ENCODE measurements at places on chromosomes 5 and 9.
A peak's percentile ranks its signal among the peaks of the same experiment; 100 is the strongest.

DNA sequence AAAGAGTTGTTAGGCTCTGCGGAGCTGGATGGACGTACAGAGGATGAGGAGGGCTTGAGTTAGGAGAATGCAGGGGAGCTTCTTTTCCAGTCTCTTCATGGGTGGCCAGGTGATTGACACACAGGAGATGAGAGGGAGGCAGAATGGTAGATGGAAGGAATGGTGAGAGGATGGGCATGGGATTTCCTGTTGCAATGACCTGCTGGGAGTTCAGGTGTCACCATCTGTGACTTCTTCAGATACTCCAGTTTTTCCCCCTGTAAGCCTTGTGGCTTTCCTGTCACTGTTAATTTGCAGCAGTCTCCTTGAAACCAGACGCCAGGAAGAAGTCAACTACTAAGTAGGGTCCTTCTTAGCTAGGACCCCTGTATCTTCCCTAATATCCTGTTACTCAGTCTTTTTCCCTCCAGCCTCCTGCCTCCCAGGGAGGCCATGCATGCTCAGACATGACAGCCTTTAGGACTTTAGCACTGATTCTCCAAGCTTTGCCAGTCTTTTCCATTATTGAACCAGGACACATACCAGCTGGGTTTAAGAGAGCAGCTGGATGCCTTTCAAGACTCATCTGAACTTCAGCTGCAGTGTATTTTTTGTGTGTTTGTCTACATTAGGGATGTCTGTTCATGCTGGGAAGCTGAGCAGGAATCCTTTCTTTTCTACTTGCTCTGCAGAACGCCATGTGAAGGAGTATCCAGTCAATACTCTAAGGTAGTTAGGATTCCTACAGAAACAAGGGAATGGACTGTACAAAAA, 67.2 kb upstream of the CD180 start:
- no peak for DNase-seq

DNA sequence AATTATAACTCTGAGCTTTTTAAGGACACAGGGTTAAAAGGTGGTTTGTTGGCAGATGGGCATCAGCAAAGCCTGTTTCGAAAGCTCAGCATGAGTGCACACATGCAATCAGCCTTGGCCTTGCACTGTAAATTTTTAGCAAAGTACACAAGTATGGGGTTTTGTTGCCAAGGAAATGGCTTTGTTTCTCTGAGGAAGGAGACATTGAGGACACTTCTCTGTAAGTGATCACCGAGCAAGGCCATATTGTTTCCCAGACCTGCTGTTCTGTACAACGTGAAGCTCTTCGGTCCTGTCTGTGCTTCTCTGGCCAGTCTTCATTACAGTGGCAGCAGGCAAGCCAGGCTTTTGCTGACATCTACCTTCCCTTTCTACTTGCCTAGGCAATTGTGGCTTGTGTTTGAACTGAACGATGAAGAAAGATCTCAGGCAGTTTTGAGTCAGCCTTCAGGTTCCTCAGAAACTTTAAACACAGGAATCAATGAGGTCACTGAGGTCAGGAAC, 27.9 kb upstream of the GLRX start:
- DNase-seq: no peak

DNA sequence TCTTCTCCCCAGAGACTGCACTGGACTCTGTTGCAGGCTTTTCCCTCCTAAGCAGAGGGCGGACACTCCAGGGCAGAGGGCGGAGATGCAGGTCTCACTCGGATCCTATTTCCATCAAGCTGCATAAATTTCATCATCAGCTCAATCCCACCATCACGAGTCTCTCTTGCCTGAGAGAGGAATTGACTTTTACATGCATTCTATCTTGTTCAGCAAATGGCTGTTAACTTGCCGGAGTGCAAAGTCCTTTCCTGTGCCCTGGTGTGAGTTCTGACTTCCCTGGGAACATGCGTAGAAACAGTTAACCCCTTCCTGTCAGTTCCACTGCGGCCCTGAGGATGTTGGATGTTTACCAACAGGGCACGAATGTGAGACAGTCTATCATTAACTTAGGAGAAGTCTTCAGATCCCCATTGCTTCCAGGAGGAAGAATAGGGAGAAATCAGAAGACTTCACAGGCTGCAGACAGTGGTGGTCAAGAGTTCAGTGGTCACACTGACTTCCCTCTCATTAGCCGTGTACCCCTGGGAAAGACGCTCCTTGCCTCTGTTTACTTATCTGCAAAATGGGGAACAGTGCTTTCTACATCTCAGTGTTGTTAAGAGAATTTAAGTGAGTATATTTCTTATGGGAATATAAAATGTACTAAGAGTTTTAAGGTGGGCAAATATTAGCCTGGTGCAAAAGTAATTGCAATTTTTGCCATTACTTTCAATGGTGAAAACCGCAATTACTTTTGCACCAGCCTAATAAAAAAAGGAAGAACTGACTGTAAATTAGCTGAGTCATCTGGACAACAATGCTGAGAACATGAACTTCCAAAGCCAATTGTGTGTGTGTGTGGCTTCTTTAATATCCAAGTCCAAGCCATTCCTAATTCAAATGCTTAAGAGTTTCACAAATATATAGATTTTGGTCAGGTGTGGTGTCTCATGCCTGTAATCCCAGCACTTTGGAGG, 248.0 kb downstream of the DRD1 start:
- DNase-seq: no peak

GRCh38 chr9:106921341-106921899, 58.5 kb downstream of the ZNF462 start:
- peak; percentile 96 for DNase-seq

DNA sequence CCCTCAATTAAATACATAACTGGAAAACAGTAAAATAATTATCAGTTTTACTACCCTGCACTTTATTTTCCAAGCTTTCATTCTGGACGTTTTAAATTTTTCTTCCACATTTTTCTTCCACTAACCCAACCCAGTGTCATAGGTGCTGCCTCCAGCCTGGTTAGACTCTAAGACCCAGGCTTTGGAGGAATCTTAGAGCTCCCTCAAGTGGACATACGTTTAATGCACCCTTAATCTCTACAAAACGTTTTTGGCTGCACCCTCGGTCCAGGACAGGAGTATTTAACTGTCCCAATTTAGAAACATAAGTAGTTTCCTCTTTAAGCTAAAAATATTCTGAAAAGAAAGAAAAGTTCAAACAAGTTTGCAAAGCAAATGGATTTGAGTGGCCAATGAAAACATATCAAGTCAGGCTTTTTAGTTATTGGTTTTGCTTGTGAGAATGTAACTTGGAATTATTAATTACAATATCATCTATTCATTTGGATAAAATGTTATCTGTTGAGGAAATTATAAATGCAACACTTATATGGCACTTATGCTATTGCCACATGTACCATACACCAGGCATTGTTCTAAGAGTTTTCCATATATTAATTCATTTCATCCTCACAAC, 38.9 kb downstream of the CDH6 start:
- DNase-seq: peak; percentile 88

Measured in NCI-H748 treated with DMSO at 0.1 percent for 48 hours (cell line).